ENCODE measurements at places on chromosomes 2 and 18. TPM values are rescaled to one million over a fixed set of nuclear protein-coding genes. Genes with fewer than 3 reads are reported as not detected.

- H3K4me3 ChIP-seq, result no peak overlapping the region
- no peak overlapping the region for H3K27ac ChIP-seq
- H3K4me1 ChIP-seq, result peaks cover 21% of the 10 kb centered on the region
- no peaks in the 10 kb centered on the region for H3K27me3 ChIP-seq
- peaks cover 2% of the 10 kb centered on the region for H3K36me3 ChIP-seq
Observed at GRCh38 chr2:126303113-126303512, 352.8 kb upstream of the GYPC start.

DNA sequence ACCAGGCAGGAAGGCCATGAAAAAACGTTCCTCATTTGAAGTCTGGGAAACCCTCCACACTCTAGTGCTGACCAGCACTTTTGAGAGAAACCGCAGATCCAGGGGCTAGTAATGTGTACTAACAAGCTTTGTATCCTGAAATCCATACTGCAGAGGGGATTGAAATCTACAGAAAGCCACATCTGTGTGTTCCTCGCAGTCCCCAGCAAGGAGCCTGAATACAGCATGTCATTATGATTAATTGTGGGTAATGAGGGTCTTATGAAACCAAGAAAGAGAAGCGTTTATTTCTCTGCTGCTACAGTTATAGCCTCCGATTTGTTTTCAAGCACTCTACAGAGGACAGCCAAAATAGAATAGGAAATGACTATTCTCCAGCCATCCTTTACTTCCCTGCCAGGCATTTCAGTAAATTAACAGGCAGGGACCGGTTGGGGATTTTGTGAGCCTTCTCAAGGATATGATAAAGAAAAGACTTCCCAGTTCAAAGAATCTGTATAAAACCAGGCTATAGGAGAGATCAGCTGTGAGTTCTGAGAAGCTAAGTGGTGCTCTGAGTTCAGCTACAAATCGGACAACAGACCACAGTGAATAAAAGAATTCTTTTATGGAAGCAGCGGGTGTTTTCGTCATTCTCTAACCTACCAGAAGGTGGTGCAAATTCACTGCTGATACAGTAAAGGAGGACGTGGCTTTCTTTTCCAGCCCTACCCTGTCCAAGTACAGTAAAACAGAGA, 133.4 kb downstream of the INSIG2 start:
- H3K4me3 ChIP-seq, result no peak overlapping the region
- no peak overlapping the region for H3K27ac ChIP-seq
- DNase-seq, result peak; percentile 63
- H3K36me3 ChIP-seq, result no peaks in the 10 kb centered on the region
- H3K4me1 ChIP-seq, result no peaks in the 10 kb centered on the region

- DNase-seq, result no peak
- H3K36me3 ChIP-seq, result no peaks in the 10 kb centered on the region
- no peaks in the 10 kb centered on the region for H3K27me3 ChIP-seq
- no peaks in the 10 kb centered on the region for H3K4me1 ChIP-seq
- no peak overlapping the region for H3K4me3 ChIP-seq
Observed at GRCh38 chr18:71942433-71942832, 601.7 kb downstream of the CBLN2 start.

GRCh38 chr18:80238651-80239260, 8.6 kb downstream of the PARD6G start:
- no peak for DNase-seq
- H3K4me1 ChIP-seq, result no peaks in the 10 kb centered on the region
- no peak overlapping the region for H3K4me3 ChIP-seq
- no peaks in the 10 kb centered on the region for H3K36me3 ChIP-seq
- H3K27ac ChIP-seq, result no peak overlapping the region
- no peaks in the 10 kb centered on the region for H3K27me3 ChIP-seq

DNA sequence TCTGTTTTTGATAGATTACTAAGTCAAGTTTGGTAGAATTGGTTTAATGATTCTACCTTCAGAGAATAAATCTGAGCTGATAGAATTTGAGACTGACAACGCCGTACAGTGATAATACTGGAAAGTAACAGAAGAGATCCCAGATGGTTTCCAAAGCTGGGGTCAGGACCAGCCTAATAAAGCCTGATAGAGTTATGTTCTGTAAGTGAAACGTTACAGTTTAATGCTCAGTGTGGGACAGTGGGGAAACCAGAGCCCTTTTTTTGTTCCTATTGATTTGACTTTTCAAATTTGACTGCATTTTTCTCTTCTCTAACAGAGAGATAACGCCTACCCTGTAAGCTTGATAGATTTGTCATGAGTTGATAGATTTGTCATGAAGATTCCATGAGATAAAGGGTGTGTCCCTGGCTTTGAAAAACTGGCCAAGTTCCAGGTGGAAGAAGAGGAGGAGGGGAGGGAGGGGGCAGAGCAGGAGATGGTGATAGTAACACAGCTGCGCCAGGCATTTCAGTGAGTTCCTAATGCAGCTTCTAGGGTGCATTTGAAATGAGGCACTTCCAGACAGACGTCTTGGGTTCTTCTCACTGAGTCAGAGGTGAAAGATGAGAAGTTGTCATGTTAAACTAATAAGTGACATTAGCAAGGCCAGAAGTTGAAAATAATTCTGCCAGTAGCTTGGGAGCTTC, 65.1 kb downstream of the CERS6 start:
- no peak overlapping the region for H3K4me3 ChIP-seq
- H3K4me1 ChIP-seq, result peaks cover 12% of the 10 kb centered on the region
- no peak overlapping the region for H3K27ac ChIP-seq
- no peak for DNase-seq

GRCh38 chr18:47284721-47285395, 33.4 kb upstream of the SKOR2 start:
- H3K36me3 ChIP-seq, result no peaks in the 10 kb centered on the region
- H3K27me3 ChIP-seq, result no peaks in the 10 kb centered on the region
- H3K4me3 ChIP-seq, result no peak overlapping the region
- no peak for DNase-seq
- H3K27ac ChIP-seq, result no peak overlapping the region

DNA sequence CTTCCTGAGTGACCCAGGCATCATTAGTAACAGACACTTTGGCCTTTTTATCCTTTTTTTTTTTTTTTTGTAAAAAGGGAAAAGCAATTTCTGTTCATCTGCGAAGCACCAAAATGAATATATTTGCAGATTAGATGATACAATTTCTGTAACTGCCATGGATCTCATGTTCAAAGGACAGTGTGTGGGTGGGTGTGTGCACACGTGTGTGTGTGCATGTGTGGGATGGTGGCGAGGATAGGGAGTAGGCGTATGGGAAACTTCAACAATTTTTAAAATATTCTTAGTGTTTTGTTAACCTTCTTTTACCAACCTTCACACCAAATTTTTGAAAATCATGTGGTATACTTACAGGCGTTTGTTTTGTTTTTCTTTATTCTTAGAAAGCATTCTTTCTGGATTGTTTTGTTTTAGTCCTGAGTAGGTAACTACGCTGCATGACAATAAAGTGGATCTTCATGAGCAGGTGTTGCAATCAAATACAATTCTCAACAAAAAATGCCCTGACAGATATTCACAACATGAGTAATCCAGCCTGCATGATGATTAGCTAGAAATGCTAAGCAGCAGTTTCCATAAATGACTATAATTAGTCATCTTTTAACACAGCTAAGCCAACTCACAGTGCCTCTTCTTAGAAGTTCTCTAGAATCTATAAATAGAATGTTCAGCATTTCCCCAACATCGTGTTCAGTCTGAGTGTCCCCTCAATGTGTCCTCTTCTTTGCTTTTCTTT, 53.5 kb upstream of the RMDN2 start:
- H3K4me1 ChIP-seq, result peaks cover 8% of the 10 kb centered on the region
- DNase-seq, result no peak
- no peak overlapping the region for H3K4me3 ChIP-seq

Gene MREG
- 43.8 TPM for total RNA-seq

Gene CCDC74B
- total RNA-seq, result 1.6 TPM

Gene SCN1A
- not detected for total RNA-seq

Gene CXCR2
- not detected for total RNA-seq

Gene HRH4
- total RNA-seq, result not detected

Gene SLC23A3
- 7.1 TPM for total RNA-seq

Gene AMER3
- total RNA-seq, result 0.79 TPM

Gene STEAP3
- total RNA-seq, result 20.4 TPM

Gene SOX11
- not detected for total RNA-seq

Gene SERPINB7
- total RNA-seq, result not detected
